CD4-positive, alpha-beta T cell treated with Interferon alpha-2 for 1 hour (primary cell): ENCODE measurements at places on chromosomes 12 and 14.

GRCh38 chr12:95805864-95806671 lies 15.5 kb upstream of the NTN4 start:
- no peak for DNase-seq

DNA sequence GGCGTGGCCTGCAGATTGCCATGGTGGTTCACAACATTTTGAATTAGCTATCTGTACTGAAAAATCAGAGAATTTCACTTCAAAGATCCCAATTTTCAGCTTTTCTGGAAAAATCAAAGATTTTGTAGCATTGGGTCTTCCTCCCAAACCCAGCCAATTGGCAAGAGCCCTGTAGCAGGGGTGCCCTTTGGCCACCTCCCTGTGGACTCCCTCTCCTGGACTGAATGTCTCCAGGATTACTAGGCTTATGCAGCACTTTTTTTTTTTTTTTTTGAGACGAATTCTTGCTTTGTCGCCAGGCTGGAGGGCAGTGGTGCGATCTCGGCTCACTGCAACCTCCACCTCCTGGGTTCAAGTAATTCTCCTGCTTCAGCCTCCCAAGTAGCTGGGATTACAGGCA lies 9.7 kb downstream of the PSMD9 start:
- DNase-seq = no peak

- no peak for DNase-seq
These were observed 128.4 kb downstream of the GALC start for GRCh38 chr14:87864356-87865270.

DNA sequence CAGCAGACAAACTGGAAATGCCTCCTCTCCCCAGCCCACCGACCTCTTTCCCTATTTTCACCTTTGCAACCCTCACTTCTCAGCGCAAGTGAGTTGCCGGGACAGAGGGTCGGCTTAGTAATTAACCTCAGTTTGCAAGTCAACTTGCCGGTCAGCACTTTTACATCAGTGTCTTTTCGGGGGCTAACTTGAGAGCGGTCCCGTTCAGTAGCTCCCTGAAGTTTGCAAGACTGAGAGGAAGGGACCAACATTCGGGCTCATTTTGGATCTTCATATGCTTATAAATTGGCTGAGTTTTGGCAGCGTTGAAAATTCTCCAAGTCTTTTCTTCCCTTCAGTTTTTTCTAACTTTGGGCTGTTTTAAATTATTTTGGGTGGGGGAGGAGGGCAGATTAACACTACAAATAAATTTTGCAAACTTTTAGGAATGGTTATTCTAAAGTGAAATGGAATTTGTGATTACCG lies 846 bp downstream of the BRMS1L start:
- no peak for DNase-seq

DNA sequence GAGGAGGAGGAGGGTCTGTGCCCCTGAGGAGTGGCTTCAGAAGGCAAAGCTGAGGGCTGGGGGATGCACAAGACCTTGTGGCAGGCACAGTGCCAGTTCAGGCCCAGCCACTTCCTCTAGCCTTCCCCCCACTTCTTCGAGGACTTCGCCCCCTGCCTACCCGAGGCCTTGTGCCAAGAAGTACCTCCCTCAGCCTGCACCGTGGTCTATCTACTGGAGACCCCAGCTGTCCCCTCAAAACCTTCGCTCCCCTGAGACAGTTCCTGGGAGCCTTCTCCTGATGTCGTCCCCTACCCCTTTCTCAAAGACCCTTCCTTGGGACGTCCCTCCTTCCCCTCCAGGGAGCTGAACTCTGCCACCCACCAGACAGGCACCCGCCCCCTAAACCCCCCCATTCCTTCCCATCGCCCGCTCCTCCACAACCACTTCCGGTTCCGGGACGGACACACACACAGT lies 604 bp downstream of the ZNF384 start:
- DNase-seq = no peak

DNA sequence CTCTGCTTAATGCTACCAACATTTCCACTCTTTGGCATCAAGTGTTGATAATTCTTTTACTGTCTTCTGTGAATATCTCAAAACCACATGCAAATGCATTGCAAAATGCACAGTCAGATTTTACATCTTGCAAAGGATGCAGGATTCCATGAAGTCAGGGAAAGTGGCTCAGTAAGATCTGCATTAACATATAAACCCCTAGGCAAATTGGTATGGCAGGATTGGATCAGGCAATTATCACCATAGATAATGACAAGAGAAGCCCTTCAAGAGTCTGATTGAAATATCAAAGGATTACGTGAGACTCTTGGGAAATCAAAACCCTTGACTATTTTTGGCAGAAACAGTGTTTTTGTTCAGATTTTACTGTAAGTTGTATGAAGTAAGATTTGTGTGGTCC lies 71.0 kb downstream of the TMTC2 start:
- DNase-seq = no peak

- peak; percentile 70 for DNase-seq
These were observed 3.5 kb downstream of the LPAR5 start for GRCh38 chr12:6632026-6632983.

- no peak for DNase-seq
These were observed 330.8 kb downstream of the ADAMTS20 start for GRCh38 chr12:43221216-43221615.

- DNase-seq = no peak
These were observed 81.4 kb upstream of the ARID2 start for GRCh38 chr12:45648070-45648469.

DNA sequence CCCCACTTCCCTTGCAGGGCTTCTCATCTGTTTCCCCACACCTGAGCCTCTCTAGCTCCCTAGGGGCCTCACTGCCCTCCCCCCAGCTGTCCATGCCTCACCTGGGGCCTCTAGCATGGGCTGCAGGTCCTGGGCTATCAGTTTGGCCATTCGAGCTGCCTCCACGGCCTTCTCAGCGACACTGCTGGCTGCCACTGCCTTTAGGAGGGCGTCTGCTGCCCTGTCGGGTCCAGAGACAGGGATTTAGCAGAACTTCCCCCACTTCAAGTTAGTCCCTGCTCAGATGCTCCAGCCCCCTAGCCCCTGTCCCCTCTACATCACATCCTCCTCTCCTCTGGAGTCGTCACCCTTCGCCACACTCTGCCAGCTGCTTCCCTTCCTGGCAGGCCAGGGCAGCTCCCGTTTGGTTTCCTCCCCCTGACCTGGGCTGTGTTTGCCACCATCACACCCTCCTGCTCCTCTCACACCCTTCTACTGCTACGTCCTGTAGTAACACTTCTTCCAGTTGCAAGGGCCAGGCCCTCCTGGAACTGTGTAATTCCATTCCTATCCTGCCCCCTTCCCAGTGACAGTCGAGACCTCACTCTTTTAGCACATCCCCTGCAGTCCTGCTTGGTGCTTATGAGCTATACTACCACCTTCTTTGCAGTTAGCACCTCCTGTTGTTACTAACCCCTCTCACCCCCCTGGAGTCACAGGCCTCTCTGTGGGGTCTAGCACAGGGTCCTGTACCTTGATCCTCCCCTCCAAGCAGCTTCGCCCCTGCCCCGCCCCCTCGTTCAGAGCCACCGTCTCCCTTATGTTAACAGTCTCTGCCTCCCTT lies 4.3 kb upstream of the AP1G2 start:
- DNase-seq = no peak

DNA sequence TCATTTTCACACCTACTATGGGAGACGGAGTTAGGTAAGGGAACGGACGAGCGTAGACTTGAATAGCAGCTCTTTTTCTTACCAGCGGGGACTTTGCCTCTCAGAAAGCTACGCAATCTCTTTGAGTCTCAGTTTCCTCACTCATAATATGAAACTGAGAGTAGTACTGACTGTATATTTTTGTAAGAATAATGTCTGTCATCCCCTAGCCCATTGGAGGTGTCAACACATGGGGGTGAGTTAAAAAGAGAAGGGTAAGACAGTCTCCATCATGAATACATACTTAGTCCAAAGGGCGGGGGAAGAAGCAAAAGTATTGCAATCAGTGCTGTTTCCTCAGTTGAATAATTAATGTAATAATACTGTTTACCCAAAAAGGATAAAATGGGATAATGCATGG lies 592.2 kb downstream of the NRXN3 start:
- no peak for DNase-seq

DNA sequence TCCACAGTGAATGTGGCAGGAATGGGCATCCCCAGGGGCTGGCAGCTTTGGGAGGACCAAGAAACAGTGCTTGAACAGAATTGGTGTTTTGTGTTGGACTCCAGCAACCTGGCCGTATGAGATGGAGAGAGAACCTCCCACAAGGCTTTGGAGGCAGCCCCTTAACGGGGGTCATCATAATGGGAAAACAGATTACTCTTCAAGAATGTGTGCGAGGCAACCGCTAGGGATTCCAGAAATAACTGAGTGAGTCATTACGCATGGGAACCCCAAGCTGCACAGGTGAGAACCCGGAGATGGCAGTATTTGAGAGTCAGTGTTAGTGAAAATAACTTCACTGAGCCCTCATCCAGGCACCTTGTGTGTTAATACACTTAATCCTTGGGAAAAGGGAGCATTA lies 567.8 kb upstream of the TBX3 start:
- no peak for DNase-seq

GRCh38 chr14:23613242-23614070 lies 22.7 kb upstream of the DHRS2 start:
- DNase-seq = no peak

GRCh38 chr14:63011623-63012022 lies 33.6 kb downstream of the KCNH5 start:
- DNase-seq = no peak

- no peak for DNase-seq
These were observed 1.2 kb upstream of the LAG3 start for GRCh38 chr12:6771091-6771495.

- no peak for DNase-seq
These were observed 204.4 kb upstream of the NUDT4 start for GRCh38 chr12:93173178-93173957.

DNA sequence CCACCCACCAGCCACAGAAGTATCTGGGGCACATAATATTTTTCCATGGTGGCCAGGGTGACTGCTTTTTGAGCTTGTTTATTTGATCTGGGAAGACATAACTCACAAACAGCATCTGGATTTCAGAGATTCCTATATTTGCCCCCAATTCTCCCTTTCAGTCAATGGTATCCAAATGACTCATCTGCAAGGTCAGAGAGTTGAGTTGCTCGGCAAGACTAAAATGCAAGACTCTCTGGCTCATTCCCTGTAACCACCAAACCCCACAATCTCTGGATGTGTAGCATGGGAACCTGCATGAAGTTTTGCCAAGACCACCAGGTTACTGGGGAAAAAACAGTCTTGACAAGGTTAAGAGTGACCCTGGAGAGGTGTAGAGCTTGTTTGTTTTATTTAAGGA lies 174.9 kb upstream of the FAR2 start:
- no peak for DNase-seq

- DNase-seq = no peak
These were observed 4.0 kb downstream of the P2RX2 start for GRCh38 chr12:132622437-132623071.

- DNase-seq = no peak
These were observed 2.8 kb downstream of the PIANP start for GRCh38 chr12:6697584-6698351.

DNA sequence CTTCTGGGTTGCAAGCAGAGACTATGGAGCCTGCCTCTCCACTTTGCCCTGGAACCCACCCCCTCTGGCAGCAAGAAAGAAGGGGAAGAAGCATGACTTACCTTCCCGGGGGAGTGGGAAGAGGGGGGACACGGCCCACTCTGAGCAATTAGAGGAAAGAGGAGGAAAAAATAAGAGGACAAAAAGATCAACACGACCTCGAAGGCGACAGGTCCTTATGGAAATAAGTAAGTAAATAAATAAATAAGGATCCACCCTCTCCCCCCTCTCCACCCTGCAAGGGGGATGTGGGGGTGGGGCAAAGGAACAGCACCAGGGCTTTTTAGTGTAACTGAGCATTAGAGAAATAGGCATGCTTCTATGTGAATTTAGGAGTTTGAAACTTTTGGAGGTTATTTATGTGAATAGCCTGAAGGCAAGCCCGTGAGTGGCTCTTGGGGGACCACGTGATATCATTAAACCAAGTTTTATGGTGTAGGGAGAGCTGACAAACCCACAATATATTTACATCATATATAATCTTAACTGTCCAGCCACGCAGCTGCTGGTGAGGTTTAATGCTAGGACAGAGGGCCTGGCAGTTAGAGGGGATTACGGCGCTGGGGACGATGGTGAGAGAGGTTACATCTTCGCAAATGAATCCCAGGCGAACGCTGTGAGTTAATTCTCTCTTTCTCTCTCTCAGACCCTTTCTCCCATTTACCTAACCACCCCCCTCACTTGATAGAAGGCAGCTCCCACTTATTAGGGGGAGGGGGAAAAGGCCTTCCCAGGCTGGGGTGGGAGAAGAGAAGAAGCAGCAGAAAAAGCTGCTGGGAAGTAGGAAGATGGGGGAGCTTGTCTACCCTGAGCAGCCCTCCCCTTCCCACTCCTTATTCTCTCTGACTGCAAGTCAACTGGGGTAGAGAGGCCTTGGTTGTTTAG lies 4.8 kb downstream of the HOXC5 start:
- DNase-seq = no peak

DNA sequence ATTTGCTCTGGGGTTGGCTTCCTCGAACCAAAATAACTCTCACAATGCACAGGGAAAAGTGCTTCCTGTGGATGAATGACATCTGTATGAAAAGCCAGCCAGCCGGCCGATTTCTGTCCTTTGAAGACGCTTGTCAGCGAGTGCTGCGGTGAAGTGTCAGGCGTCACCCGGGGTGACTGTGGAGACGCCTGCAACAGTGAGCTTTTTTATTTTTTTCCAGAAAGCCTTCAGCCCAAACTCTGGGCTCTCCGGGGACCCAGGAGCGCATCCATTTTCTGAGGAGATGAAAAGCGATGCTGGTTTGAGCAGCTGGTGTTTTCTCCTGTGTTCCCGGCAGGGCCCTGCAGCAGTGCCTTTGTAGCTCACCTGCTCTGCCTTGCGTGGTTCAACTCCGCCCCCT lies 147.9 kb upstream of the MYL2 start:
- DNase-seq = peak; percentile 24

GRCh38 chr14:33720284-33720787 lies 230.5 kb downstream of the EGLN3 start:
- DNase-seq = no peak

DNA sequence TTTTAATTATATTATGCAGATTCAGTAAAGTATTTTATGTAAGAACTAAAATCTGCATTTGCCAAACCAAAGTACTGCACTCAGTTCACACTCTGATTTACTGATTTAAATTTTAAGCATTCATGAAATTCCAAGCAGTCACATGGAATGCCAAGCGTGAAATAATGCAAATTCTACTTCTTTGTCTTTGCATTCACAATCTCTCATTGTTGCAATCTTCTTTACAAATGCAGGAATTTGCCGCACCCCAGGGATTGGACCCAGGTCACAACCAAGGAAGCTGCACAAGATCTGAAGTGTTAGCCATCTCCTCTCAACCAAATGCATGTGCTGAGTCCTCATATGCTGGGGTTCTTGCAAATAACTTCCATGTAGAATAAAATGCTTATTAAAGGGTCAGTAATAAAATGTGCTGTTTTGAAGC lies 71.9 kb downstream of the TUNAR start:
- DNase-seq = no peak
